ENCODE measurements at places on chromosomes 5 and 9.
A peak's percentile ranks its signal among the peaks of the same experiment; 100 is the strongest.

DNA sequence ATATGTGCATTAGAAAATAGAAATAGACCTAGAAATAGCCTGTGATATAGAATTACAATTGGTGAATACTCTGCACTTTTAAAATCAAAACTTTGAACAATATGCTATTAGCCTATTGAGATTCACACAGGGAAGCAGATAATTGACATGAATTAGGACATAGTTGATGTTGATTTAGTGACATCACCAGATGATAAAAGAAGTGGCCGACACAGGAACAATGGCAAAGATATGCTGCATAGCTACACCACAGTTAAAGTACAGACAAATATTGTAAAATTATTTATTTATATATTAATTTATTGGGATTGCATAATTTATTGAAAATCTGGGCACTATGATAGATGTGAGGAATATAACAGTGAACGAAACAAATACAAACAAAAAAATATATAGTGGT is 261.5 kb upstream of the CCNH start:
- DNase-seq = no peak

DNA sequence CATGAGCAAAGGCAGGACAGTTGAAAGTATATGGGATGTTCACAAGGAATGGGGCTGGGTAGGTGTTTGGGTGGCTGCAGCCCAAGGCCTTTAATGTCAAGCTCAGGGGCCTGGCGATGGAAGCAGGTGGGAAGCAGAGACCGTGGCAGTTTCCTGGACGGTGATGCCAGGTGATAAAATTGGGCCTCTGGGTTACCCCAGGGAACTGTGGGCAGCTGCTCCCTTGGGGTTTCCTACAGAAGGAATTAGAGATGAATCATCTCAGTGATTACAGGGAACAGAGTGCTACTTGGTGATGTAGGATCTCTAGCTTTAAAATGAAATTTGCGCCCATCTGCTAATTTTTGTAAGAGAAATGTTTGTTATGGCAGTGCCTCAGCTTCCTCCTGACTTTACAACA is 39.2 kb downstream of the TSTD2 start:
- no peak for DNase-seq

- DNase-seq = peak; percentile 90
Measured at GRCh38 chr5:107831612-107832395, 161.1 kb upstream of the EFNA5 start.

GRCh38 chr9:137224830-137225694 is at the start of gene CYSRT1:
Gene CYSRT1, plus strand, starts transcription at chr9:137225174. Its CDS starts 448 bp downstream, at chr9:137225622.
- DNase-seq = no peak

DNA sequence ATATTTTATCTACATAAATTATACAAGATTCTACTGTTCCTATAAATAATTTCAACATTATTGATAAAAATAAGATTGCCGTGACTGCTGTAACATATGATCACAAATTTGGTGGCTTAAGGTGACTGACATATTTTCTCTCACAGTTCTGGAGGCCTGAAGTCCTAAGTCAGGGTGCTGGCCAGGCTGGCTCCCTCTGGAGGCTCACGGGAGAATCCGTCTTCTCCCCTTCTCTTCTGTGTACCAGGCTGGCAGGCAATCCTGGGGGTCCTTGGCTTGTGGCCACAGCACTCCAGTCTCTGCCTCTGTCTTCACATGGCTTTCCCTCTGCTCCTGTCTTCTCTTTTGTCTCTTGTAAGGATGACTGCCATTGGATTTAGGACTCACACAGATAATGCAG is 31.7 kb upstream of the IRX2 start:
- DNase-seq = no peak

DNA sequence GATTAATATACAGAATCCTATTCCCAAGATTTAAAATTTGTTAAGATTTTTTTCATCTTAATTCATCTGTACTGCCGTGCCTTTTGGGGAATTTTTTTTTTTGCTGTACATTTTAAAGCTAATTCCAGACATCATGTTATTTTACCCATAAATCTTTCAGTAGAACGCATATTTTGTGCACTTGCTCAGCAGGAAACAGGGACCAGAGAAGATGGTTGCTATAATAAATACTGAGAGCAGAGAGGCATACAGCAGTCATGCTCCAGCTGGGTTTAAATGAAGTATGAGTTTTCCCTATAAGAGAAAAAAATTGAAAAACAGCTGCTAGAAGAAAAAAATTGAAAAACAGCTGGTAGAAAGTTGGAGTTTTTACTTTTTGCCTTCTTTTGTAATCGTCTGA is 196.9 kb upstream of the PUM3 start:
- DNase-seq = no peak

GRCh38 chr9:118782790-118783463 is 586.3 kb downstream of the BRINP1 start:
- DNase-seq = no peak

GRCh38 chr9:135077497-135078200 is 9.8 kb upstream of the OLFM1 start:
- DNase-seq = peak; percentile 64

GRCh38 chr9:4756420-4756819 is 15.4 kb upstream of the AK3 start:
- DNase-seq = no peak

GRCh38 chr9:21801683-21802417 is 586 bp upstream of the MTAP start:
- DNase-seq = peak; percentile 87

DNA sequence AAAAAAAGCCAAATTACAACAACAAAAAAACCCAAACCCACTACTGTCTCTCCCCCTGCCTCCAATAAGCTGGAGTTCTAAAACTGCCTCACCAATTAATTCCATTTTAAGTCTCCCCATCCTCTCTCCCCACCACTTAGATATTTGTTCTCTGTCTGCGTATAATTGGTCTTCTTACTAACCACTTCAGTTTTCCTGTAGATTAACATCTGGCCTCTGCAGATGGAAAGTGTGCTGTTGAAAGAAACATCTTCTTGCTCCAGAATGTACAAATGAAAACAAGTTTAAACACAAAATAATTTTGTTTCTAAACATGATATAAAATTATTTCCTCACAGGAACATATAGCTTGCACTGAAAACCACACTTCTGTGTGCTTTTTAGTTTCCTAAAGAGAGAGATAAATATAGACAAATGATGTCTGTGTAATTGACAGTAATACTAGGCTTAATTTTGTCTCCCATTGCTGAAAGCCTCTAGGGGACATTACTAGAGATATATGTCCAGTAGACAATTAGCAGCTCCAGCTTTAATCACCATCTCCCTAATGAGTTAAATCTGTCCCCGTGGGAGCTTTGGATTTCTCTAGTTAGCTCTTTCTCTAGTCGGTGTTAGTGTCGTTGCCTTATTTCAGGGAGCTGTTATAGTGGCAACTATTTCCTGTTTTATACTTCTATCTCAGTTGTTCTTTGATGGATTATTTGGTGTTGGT is 164.0 kb downstream of the ARHGAP26 start:
- no peak for DNase-seq

GRCh38 chr5:57774439-57774838 is 291.8 kb upstream of the ACTBL2 start:
- no peak for DNase-seq

GRCh38 chr9:70466976-70467561 is 52.6 kb upstream of the KLF9 start:
- DNase-seq = peak; percentile 75

GRCh38 chr9:100084128-100084453 is 14.7 kb downstream of the ERP44 start:
- DNase-seq = no peak

DNA sequence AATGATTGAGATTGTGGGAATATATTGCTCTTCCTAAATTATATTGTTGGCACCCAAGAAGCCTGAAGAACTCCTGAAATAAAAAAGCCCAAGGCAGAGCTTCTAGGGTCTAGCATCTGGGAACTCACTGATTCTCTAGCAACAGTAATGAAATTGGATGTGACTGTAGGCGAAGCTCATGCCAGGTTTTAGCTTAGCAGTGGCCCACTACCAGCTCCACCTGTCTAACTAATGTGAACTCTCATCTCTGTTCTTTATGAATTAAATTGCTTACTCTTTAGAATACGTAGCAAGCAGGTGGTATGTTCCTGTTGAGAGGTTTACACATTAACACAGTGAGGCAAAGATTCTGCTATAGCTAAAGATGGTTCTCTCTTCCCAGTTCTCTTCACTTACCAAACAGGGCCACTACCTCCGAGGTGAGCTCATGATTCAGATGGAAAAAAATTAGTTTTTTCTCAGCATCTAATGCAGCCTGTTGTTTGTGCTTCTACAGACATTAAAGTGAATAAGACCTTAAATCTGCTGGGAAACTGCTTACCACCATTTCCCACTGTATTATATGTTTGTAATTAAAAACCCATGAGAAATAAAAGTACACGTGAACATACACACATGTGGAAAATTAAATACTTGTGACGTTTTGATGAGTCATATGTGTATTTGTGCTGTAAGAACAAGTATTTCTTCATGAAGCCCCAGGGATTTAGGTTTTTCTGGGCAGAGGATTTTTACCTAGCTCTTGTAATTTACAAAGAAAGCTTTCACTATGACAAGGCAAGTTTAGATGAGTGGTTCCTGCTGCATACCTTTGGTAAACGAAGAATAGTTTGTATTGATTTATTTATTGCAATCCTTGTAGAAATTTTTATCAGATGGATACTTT is 360.1 kb downstream of the KDM4C start:
- peak; percentile 53 for DNase-seq

GRCh38 chr5:136605638-136606037 is 240.3 kb upstream of the TRPC7 start:
- DNase-seq = no peak

DNA sequence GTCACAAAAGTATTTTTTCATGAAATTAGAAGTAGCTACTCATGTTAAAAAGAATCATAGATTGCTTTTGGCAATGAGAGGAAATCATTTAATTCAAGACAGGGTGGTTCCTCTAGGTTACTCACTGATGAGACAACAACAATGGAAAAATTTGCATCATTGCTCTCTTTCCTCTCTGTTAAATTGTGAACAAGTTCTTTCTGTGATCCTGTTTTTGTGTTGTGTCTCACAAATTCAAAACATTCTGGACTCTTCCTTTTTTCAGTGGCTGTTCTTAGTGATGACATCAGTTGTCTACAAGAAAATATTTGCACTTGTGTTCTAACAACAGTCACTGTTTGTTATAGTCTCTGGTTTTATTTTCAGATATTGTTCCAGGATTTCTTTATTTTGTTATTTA is 95.3 kb downstream of the XRCC4 start:
- DNase-seq = peak; percentile 13

GRCh38 chr9:124553738-124554137 is 46.5 kb upstream of the NR5A1 start:
- peak; percentile 75 for DNase-seq

- no peak for DNase-seq
Measured at GRCh38 chr5:19728571-19728970, 259.4 kb downstream of the CDH18 start.

DNA sequence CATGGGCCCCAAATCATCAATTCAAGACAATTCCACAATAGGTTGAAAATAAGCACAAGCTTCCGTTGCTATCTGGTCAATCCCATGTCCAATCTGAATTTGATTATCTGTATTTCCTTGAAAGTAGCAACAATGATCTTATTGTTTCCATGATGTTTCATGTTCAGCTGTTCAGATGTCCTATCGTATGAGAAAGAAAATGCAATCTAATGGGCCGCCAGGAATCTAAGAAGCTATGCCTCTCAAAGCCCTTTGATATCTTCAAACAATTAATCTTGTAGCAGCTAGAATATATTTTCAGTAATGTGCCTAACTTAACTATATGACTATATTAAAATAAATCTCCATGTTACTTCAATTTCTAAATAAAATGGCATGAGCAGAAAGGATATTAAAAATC is 32.1 kb upstream of the ALDOB start:
- DNase-seq = no peak

DNA sequence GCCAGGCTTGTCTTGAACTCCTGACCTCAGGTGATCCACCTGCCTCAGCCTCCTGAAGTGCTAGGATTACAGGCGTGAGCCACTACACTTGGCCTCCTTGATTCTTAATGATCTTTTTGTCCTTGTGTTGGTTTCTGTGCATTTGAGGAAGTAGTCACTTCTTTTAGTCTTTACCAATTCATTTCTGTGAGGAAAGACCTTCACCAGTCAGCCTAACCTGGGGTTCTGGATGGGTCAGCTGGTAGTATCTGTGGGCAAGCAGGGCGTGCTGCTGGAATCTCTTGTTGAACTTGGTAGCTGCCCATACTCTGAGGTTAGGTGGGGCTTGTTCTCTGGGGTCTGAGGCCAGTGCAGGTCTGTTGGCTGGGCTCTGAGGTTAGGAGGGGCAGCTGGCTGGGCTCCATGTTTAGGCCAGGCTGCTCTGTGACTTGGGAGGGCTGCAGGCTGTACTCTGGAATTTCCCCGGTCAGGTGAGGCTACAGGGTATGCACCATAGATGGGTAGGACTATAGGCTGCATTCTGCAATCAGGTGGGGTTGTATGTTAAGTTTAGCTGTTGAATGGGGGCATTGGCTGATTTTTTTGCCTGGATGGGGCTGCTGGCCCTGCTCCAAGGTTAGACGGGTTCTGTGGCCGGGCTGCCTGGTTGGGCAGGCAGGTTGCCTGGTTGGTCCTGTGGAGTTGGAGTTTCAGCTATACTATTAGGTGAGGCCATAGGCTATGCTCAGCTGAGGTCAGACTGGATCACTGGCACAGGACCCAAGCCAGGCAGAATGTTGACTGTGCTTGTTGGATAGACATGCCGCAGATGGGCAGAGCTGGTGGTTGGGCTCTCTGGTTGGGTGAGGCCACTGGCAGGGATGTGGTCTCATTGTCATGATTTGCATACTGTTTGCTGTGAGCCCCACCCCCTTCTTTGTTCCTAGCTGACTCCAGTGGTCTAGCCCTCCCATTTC is 19.2 kb downstream of the UBAP1 start:
- DNase-seq = no peak

GRCh38 chr5:107368615-107369014 is 302.1 kb downstream of the EFNA5 start:
- DNase-seq = no peak

- no peak for DNase-seq
Measured at GRCh38 chr9:131992906-131993657, 86.6 kb downstream of the MED27 start.

DNA sequence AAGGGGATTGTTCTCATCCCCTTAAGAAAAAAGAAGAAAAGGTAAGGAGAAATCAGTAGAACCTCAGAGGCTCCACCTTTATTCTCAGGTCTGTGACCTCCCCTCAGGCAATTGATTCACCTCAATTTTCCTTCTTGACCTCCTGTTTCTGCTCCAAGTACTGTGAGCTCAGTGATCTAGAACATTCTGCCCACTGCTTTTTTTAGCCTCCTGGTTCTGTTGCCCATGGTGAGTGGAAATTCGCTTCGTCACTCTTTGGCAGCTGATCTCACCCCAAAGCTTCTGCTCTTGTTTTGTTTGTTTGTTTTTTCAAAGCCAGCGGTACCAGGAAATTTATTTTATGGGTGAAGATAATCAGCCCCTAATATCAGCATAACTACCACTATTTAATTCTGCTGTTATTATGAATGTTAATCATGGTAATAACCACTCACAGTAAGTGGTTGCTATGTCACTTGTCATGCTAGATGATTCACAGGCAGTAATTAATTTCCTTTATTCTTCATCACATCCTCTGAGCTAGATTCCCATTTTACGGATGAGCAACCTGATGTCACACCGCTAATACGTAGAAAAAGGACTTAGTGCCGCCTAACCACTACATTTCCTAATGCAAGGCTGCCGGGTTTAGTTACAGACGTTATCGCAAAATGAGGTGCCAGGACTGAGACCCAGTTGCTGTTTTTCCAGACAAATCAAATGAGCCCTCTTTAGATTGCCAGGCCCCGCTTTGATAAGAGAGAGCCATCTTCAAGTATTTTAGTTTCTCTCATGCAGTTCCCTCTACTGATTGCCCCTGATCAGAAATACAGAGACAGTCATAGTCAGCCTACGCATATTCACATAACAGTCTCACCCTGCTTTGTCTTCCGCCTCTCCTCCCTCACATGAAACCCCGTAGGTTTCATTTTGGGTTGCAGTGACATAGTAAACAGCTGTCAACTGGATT is 78.2 kb downstream of the CYFIP2 start:
- peak; percentile 30 for DNase-seq
